ENCODE measurements at places on chromosomes 2 and 18.

DNA sequence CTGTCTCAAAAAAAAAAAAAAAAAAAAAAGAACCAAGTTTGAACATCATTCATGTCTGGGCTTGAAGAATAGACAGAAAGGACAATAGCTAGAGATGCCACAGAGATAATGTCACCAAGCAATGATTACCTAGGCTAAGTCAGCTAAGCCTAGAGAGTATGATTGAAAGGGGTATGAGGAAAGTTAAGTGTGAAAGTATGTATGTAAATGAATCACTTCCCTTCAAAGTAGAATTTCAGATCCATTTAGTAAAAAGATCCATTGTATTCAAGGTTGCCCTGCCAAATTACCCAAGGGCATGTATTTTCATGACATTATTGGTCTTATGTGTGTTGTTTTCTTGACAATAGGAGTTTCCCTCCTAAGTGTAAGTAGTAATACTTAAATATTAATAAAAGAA lies 34.1 kb upstream of the SLC39A10 start:
- DNase-seq, result no peak

DNA sequence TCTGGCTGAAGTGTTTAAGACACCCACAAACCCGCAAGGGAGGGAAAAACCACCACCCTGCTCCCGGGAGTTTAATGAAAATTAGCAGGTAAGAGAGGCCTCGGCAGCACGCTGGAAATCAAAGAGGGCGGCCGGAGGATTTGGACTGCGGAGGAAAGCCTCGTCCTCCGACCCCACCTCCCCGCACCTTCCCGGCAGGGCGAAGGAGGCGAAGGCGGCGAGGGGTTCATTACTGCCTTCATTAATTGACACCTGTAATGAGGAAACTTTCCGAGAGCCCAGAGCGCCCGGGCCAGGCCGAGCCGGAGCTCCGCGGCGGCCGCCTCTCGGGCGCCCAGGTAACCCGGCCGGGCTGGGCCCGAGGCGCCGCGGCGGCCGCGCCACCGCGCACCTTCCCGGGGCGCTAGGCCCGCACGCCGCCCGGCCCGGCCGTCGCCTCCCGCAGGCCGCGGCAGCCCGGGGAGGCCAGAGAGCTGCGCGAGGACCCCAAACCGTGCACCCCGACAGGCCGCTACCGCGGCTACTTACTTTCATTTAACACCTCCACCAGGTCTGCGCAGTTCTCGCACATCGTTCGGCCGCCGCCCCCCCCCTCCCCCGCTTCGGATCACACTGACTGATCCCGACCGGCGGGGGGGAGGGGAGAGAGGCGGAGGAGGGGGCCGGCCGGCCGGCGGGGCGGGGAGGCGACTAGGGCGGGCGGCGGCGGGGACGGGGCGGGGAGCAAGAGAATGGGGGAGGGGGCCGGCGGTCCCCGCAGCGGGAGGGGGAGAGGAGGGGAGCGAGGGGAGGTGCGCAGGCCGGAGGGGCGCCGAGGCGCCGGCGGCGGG lies 550 bp downstream of the USP34 start:
- DNase-seq, result peak; percentile 82

DNA sequence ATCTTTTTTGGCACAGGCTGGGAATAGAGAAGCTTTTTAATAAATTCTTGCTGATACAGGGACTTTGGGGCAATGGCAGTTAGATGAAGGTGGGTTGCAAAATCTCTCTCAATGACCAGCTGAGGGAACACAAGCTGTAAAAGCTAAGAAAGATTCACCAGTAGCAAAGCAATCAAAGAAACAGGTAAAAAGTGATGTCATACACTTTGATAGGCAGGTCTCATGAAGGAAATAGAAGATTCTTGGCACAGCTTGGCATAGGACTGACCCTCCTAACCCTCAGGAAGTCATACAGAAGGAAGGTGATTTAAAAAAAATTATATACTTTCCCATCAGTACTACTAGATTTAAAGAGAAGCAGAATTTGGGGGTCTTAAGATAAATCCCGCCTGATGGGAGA lies 263.6 kb downstream of the LPIN1 start:
- DNase-seq, result no peak

- DNase-seq, result no peak
Measured at GRCh38 chr18:26473672-26474071, 74.7 kb downstream of the KCTD1 start.

DNA sequence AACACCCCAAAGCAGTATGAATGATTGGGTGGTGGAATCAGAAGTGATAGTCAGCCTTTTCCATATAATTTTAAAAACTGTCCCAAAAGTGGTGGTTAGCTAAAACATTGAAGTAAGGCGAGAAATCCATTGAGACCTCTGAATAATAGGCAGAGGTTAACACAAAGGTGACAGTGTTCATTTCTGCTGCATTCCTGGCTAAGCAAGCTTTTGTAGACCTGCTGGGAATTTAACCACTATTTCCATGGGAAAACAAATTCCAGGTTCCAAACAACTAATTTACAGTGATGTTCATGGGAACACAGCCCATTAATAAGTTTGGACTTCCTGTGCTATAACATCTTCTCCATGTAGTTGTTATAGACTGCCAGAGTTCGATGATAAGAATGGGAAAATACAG lies 6.3 kb upstream of the INO80D start:
- no peak for DNase-seq

DNA sequence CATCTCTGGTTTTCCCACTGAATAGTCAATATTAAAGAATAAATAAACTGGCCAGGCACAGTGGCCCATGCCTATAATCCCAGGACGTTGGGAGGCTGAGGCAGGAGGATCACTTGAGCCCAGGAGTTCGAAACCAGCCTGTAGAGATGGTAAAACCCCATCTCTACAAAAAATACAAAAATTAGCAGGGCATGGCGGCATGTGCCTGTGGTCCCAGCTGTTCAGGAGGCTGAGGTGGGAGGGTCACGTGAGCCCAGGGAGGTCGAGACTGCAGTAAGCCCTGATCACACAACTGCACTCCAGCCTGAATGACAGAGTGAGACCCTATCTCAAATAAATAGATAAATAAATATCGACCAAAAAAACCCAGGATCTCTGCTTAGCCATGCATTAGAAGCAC lies 50.2 kb upstream of the BIN1 start:
- DNase-seq, result no peak

DNA sequence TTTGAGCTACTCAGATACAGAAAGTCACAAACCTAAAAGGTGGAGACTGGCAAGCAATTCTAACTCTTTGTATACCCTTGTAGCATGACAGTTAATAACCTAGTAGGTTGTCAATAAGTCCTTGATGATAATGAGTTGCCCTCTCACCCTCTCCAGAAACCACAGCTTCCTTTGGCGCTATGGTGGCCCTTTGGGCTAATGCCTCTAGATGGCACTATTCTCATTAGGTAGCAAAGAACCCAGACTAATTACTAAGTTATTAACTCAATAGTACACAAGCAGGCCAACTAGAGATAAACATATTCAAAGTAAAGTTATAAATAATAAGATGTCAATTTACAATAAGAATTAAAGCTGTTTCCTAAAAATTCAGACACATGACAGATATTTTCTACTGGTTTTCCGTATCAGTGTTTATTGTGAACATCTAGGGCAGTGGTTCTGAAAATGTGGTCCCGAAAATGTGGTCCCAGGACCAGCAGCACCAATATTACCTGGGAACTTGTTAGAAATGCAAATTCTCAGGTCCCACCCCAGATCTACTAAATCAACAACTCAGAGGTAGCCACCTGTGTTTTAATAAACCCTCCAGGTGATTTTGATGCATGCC lies 41.1 kb downstream of the LDAH start:
- peak; percentile 40 for DNase-seq

DNA sequence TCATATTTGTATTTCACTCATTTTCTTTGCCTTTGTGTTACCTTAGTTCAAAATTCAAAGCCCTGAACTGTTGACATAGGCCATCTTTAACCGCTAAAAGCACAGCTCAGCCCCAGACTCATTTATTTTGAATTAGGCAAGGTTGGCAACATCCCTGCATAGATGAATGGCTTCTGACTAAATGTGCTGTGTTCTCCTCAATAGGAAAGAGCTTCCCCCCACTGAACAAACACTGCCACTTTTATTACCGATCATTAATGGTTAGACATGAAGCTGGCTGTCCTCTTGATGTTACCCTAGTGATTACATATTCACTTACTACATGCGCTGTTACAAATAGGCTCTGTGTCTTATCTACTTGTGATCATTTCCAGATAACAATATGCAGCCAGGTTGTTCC lies 170.7 kb downstream of the ADCYAP1 start:
- no peak for DNase-seq

GRCh38 chr18:8609659-8610458 lies 622 bp downstream of the RAB12 start:
- DNase-seq, result peak; percentile 11

GRCh38 chr2:227528803-227529202 lies 56.8 kb downstream of the AGFG1 start:
- no peak for DNase-seq

DNA sequence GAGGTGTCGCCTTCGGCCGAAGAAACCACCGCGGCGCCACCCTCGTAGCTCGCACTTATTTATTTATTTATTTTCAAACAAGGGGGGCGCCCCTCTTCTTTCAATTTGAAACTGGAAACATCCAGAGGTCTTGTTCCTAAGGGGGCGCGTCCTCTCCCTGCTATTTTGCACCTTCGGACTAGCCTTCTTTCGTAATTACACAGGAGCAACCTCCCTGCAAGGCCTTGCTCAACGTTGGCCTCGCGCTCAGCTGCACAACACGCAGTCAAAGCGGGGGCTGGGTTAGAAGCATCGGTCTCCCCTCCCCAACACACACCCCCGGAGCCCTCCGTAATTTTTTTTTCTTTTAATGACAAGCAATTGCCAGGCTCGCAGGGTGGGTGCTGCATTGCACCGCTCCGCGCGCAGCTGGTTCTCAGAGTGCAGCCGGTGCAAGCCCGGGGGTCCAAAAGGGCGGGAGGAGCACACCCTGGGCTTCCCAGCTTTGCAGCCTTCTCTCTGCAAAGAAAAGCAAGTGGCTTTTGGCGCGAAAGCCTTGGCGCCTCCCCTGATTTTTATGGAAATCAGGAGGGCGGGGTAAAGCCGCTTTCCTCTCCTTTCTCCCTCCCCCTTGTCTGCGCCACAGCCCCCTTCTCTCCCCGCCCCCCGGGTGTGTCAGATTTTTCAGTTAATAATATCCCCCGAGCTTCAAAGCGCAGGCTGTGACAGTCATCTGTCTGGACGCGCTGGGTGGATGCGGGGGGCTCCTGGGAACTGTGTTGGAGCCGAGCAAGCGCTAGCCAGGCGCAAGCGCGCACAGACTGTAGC lies at the start of gene MYCN:
Gene MYCN, plus strand, starts transcription at position 697 of the 807 bp plus-strand sequence. CDS start 1,515 bp downstream, outside the sequence.
- peak; percentile 24 for DNase-seq

DNA sequence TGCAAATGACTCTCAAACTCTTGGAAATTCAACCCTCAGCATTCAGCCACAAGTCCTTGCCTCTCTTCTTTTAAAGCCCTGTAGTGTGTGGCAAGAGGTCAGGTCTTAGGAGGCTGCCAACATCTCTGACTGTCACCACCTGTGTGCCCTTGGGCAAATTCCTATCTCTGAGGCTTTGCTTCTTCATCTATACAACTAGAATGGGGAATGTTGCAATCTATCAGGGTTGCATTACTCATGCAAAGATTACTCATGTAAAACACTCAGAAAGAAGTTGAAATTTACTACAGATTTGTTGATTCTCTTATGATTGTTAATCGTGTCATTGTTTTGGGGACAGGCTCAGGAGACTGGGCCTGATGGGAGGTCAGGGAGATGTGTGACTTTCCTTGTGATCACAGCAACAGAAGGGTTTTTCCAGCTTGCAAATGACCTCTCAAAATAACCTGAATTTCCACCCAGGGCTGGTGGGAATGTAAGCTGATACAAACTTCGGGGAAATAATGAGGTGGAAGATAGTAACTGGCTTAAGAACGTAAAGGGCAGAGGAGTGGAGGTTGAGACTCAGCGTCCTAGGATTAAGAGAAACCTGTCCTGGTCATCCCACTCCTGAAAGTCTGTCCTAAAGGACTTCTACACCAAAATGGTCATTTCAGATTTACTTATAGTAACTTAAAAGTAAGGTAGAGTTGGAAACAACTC lies 32.1 kb upstream of the SIGLEC15 start:
- DNase-seq, result peak; percentile 87

DNA sequence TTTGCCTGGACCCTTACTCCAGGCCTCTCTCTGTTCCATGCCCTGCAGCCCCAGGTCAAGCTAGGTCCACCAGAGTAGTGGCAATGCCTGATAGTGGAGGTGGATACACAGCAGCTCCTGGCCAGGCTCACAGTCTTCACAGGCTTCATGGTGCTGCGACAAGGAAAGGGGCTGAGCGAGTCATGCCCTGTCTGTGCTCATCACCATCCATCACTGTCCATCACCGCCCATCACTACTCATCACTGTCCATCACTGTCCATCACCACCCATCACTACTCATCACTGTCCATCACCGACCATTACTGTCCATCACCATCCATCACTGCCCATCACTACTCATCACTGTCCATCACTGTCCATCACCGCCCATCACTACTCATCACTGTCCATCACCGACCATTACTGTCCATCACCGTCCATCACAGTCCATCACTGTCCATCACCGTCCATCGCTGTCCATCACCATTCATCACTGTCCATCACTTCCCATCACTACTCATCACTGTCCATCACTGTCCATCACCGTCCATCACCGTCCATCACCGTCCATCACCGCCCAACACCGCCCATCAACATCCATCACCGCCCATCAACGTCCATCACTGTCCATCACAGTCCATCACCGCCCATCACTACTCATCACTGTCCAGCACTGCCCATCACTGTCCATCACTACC lies 57.1 kb upstream of the OTOS start:
- no peak for DNase-seq

DNA sequence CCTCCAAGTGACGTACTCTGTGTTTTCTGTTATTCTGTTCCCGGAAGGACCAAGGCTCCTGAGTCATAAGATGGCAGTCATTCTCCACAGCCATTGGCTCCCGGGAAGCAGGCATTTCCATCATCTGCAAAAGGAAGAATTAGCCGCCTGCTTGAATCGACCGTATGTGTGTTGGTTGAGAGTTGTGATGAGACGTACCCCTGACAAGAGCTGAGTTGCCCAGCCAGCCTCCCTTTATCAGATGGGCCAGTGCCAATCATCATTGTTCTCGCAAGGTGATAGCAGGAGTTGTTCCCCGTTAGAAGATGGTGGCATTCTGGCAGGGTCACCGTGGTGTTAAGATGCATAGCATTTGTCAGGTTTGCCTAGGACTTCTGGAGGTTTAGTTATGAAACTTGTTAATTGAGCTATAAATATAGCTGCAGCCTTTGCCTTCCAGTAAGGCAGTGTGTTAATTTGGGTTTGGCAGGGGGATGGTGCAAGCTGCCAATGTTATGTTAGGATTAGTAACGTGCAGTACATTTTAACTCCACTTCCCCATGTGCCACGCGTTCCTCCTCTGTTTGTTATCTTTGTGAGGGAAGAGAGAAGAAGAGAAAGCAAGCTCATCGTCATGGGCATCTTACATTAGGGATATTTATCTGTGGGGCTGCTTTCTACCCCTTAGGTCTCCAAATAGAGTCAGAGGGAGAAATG lies 652.7 kb upstream of the FANCL start:
- DNase-seq, result no peak
